Activated T-helper 1 cell treated with Interleukin-2 at 50 U/mL for 16 hours (primary cell): ENCODE measurements at places on chromosomes 7 and 10.

- DNase-seq, result no peak
These were observed 79.7 kb downstream of the FOXL3 start for GRCh38 chr7:369476-370258.

DNA sequence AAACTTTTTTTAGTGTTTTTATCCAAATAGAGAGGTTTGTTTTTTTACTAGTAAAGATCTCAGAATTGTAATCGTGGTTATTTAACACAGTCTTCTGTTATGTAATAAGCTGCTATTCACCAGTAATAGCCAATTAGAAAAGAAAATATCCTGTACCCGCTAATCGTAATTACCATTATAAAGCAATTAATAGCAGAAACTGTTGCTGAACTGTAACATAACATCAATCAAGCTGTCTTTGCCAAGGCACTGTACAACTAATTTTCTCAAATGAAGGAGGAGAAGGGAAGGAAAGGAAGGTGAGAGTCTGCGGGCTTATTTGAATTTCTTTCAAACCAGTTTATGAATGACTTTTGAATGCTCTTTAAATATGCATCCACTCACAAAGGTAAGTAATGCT is 9.3 kb downstream of the ZNF277 start:
- DNase-seq, result no peak

GRCh38 chr7:51973071-51973470 is 656.5 kb upstream of the COBL start:
- no peak for DNase-seq

DNA sequence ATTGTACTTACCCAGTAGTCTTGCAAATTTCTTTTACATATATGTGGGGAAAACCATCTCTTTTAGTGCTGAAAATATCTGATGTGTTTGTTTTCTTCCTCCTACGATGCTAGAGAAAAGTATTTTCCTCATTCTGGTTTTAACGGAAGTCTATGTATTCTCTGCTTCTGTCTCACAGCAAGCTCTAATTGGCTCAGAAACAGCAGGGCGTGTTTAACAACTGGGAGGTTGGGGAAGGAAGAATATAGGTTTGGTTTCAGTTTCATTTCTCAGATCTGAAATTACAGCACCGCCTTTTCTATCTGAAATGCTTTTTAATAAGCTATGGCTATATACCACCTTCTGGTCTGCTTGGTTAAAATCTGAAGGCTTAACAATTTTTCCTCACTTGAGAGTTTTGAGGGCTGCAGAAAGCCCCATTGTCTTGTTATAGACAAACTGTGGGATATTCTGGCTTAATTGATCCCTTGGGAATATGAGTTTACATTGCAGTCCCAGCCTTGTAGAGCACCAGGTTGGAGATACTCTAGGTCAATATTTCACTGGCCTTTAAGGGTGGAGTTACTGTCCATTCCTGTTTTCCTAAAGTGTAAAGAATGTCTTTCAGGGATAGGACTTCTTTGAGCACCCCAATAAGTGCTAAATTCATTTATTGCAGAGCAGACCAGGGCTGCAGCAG is at the start of gene SAMD9:
SAMD9 (minus strand) TSS at position 128 of the 679 bp plus-strand sequence. CDS start 11,882 bp downstream, outside the sequence.
- DNase-seq, result peak; percentile 28

DNA sequence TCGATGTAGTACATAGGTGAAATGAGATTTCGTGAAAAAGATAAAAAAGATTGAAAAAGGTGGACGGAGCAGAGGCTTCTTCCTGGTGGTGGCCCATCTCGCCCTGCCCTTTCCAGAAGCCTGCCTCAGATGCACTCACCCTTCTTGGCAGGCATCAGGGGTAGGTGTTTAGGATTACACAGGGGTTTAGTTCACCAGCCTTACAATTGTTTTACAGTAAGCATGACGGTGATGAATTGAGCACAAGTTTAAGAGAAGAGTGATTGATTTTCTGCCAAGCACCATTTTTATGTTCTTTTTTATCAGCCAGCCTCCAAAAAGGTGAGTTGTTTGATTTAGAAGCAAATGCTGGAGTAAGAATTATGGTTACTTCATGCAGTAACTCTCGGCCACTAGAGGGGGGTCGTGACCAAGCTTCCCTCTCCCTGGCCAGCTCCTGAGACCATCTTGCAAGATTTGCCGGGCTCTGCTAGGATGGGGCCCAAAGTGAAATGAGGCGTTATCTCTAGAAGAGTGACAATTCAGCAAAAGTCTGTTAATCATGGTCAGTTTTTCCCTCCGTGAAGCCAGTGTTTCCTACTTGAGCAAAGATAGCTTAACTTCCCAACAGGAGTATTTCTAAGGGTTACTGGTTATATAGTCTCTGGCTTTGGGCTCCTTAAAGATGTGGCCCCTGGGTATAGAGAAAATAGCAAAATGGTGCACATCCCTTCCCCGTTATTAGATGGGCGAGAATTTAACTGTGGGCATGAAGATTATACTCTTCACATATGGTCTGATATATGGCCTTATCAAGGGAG is 228.8 kb downstream of the BMPER start:
- DNase-seq, result no peak
